ENCODE measurements at places on chromosomes 6 and 20.

- DNase-seq = no peak
Observed at GRCh38 chr20:24663496-24663895, 194.1 kb downstream of the SYNDIG1 start.

DNA sequence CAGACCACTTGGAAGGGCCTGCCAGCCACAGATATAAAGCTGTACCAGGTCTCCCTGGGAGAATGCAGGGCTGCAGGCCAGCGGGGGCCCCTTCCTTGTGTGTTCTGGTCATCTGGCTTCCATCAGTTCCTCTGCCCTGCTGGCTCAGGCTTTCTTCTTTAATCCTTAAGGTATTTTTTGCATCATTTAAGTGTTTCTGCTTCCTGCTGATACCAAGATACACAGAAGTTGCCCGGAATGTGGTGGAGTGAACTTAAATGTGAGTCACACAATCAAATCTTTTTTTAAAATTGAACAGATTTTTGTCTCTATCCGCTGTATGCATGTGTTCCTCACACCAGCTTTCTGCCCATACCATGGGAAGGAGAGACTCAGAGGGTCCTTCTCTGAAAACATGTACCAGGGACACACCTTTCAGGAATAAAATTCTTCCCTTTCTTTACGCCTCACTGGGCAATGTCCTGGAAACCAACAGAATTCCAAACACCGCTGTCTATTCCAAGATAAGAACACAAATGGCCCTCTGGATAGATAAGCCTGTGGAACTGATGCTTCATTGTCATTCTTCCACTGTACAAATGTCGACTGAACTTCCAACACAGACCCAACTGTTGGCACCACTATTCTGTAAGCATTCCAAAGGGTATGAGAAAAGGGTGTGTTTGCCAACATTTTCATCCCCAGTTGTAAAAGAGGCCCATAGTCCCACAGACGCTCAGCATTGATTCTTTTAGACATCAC lies 206.2 kb upstream of the MYLIP start:
- no peak for DNase-seq

GRCh38 chr6:43499028-43499815 lies 10.9 kb downstream of the LRRC73 start:
- no peak for DNase-seq

DNA sequence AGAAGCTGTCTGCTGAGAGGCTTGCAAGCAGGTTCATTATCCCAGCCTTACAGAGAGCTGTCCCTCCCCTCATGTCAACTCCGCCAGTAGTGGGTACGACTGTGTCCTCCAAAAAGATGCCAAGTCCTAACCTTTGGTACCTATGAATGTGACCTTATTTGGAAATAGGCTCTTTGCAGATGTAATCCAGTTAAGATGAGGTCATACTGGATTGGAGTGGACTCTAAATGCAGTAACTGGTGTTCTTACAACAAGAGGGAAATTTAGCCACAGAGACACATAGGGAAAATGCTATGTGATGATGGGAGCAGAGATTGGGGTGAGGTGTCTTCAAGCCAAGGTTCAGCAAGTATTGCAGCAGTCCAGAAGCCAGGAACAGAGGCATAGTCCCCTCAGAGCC lies 90.8 kb upstream of the FOXP4 start:
- no peak for DNase-seq

DNA sequence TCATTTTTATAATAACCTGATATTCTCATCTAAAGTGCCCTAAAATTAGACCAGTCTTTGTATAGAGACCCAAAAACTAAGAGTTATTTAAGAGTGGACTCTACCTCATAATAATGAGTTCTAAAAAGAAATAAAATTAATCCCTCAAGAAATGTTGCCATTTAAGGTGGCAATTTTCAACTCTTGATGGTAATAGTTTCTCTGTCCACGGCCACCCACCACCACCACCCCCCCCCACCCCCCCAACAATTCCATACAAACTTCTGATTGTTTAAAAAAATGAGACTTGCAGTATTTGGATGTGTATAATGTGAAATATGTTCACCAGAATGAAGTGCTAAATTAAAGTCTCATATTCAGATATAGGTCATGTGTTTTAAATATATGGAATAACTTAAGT lies 2.4 kb downstream of the MAP7 start:
- DNase-seq = no peak

- DNase-seq = no peak
Observed at GRCh38 chr6:81169166-81169565, 583.3 kb downstream of the TENT5A start.

DNA sequence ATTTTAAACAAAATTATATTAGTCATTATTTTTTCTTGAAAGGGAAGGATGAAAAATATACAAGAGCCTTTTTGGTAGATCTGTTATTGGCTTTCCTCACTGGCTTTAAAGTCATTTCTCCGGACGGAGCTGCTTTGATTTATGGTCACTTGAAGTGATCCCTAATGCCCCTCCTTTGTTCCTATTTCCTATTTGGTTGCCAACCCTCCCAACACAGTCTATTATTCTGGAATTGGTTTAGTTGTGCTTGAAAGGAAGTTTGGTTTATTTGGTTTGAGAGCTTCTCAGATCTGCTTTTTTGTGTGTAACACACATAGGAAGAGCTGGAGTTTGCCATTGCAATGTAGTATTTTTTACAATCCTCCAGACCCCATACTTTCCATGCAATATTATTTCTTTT lies 347.9 kb downstream of the RFPL4B start:
- DNase-seq = no peak

- no peak for DNase-seq
Observed at GRCh38 chr6:78489874-78490273, 377.5 kb upstream of the IRAK1BP1 start.

GRCh38 chr6:10478187-10479040 lies 42.7 kb upstream of the GCNT2 start:
- DNase-seq = no peak

GRCh38 chr6:55276745-55277530 lies 50.3 kb upstream of the GFRAL start:
- no peak for DNase-seq

GRCh38 chr6:168061269-168062210 lies 17.5 kb downstream of the FRMD1 start:
- DNase-seq = no peak

GRCh38 chr6:111603685-111604084 lies 2.0 kb downstream of the TRAF3IP2 start:
- no peak for DNase-seq

GRCh38 chr6:95879856-95880255 lies 135.9 kb upstream of the FUT9 start:
- DNase-seq = no peak

DNA sequence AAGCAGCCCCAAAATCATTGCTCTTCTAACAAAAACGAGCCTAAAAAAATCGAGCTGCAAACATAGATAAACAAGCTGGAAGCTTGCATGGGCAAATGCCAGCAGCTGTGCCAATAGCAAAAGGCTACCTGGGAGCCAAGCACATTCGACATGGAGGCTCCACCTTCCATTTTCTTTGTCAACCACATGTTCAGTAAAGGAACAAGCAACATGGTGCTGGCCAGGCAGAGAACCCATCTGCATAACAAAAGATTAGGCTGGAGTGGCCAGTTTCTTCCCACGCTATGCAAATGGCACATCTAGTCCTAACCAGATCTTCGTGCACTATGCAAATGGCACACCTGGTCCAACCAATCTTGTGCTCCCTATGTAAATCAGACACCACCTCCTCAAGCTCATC lies 110.5 kb downstream of the KIF16B start:
- no peak for DNase-seq

- DNase-seq = no peak
Observed at GRCh38 chr20:38211200-38212097, 46.4 kb upstream of the TGM2 start.

DNA sequence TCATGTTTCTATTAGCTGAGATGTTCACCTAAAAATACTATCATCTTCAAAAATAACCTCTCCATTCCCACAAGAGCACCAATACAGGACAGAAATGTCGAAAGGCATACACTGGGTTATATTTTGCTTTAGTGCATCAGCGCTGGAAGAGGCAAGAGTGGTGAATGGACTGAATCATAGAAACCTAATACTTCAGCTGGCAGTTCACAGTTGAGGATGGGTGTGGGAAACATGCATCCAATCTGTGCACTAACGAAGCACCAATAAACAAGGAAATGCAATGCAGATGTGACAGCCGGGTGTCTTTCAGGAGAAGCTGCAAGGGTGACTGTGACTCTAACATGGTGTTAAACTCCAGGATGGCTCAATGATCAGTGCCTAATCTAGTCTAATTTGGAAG lies 365.8 kb downstream of the ESR1 start:
- DNase-seq = no peak

GRCh38 chr6:16124198-16125180 lies 4.4 kb upstream of the MYLIP start:
- DNase-seq = no peak

DNA sequence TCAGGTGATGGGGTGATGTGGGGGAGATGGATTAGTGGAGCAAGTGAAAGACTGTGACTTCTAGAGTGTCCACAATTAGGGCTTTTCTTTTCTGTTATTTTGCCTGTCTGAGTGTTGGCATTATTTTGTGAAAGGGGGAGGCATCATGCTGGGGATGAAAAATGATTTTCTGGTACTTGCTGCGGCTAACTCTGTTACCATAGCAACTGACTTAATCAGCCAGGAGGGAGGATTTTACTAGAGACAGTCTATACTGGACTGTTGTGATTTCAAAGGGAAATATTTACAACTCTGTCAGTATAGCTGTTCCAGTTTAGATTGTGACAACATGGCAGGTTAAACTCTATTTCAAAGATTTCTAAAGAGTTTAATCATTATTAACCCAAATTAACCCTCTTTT lies 30.4 kb upstream of the MRAP2 start:
- DNase-seq = no peak

- no peak for DNase-seq
Observed at GRCh38 chr20:11783102-11783850, 134.4 kb upstream of the BTBD3 start.

GRCh38 chr6:79226660-79227059 lies 7.8 kb downstream of the HMGN3 start:
- DNase-seq = no peak

- no peak for DNase-seq
Observed at GRCh38 chr6:134247844-134248580, 69.9 kb downstream of the SGK1 start.

GRCh38 chr20:32742322-32743236 lies 688 bp downstream of the COMMD7 start:
- DNase-seq = peak; percentile 25

DNA sequence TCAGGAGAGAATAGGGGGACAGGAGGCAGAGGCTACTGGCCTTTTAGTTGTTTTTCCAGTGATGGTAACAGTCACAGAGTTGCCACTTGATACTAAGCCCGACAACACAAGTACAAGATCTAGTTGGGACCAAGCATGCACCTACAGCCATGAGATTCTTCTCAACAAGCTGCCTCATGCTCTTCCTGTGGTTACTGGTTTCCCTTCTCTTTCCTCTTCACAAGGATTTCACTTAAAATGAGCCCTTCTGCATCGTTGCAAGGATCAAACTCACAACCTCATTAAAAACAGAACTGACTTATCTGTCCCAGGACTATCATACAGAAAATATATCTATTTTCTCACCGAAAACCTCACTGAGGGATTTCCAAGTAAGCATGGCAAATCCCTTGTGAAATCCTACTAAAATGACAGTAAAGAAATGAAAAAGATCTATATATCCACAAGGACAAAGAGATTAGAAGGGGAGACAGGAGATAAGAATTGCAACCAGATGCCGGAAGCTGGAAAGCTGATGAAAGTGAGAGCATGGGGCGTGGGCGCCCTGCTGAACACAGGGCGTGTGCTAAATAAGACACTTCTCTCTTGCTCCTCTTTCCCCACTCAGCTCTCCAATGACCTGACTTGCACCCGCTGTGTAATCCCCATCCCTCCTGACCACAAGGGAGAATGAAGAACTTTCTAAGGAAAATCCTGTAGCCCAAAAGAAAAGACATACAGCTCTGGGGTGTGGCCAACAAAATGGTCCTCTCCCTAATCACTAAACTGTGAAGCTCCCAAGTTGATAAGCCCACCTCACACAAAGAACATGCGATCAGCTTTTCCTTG lies 13.4 kb downstream of the MTFR2 start:
- no peak for DNase-seq

DNA sequence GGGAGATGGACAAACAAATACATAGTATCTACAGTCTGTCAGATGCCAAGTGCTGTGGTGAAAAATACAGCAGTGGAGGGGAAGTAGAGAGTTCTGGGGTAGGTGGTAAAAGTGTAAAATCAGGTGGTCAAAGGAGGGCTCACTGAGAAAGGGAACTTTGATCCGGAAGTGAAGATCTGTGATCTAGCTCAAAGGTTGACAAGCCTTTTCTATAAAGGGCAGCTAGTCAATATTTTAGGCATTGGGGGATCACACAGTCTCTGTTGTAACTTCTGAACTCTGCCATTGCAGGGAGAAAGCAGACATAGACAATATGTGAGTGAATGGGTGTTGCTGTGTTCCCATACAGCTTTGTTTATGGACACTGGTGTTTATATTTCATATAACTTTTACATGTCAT lies 38.6 kb downstream of the SH3BGRL2 start:
- DNase-seq = no peak

GRCh38 chr6:33064723-33065122 lies 8.7 kb downstream of the HLA-DPA1 start:
- DNase-seq = no peak

DNA sequence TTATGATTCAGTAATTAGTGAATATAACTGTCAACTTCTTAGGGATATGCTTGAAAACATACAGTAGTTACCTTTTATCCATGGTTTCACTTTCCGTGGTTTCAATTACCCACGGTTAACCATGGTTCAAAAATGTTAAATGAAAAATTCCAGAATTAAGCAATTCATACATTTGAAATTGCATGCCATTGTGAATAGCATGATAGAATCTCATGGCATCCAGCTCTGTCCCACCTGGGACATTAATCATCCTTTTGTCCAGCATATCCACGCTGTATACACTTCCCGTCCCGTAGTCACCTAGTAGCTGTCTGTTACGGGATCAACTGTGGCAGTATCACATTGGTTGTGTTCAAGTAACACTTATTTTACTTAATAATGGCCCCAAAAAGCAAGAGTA lies 781.7 kb upstream of the CITED2 start:
- no peak for DNase-seq

DNA sequence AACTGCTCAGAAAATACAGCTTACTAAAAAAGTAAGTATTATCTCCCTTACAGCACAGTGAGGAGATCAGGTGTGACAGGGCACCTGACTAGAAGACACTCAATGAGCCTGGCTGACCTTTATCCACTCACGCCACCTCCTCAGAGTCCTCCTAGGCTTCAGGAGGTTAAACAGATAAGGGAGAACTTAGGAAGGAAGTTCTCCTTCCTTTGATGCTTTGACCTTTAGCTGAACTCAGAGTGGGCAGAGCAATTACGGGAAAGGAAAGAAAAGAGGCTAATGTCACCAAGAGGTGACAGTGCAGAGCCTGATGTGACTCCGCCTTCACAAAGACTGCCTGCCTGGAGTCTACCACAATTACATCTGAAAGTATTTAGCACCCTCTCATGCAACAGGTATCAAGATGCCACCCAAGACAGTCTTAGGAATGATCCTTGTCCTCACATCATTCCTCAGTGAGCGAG lies 36.7 kb downstream of the MAN1A1 start:
- DNase-seq = peak; percentile 30

GRCh38 chr20:17533396-17533795 lies 2.2 kb upstream of the BFSP1 start:
- no peak for DNase-seq

- no peak for DNase-seq
Observed at GRCh38 chr6:66865771-66866170, 1158.7 kb upstream of the EYS start.

Data from NK-92 treated with Interleukin-12 subunit alpha and Interleukin-12 subunit beta, amount 100 ng/mL, for 24 hours (cell line).